ENCODE measurements at places on chromosomes 3 and 15.

DNA sequence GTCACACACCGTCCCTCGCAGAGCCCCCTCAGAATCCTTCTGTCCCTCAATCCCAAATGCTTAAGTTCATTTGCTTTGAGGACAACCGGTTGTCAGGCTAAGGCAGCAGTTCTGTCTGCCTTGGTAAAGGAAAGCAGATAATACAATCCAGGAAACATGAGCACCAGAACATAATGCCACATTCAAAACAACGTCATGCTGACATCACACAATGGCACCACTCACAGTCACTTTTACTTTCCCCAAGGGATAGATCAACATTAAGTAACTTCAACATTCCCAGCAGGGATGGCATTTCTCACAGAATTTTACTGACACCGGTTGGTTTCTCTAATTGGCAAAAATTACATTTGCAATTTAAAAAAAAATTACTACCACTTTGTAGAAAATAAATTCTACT is 74.6 kb upstream of the PSMD6 start:
- H3K27ac ChIP-seq = no peak overlapping the region
- no peak for DNase-seq
- peaks cover 22% of the 10 kb centered on the region for H3K27me3 ChIP-seq
- no peak overlapping the region for H3K4me3 ChIP-seq
- H3K4me1 ChIP-seq = no peaks in the 10 kb centered on the region

- no peak overlapping the region for H3K4me3 ChIP-seq
- no peaks in the 10 kb centered on the region for H3K27me3 ChIP-seq
Observed at GRCh38 chr15:51088585-51088984, 6.1 kb downstream of the TNFAIP8L3 start.

DNA sequence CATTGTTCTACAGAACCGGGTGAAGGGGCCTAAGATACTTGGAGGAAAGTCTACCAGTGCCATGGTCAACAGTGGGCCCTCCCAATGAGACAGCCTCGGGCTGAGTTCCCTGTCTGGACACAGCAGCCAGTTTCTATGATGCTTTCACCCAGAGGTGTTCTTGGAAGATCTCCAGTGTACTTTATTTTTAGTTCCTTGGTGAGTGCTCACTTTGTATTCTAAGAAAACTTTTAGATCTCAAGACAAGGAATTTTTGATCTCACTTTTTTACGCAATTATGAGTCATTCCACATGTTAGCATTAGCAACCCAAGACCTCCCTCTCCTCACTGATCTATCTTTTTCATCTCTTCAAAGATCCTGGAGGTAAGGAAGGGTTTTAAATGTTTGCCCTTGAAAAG is 287.7 kb downstream of the RORA start:
- H3K4me1 ChIP-seq = no peaks in the 10 kb centered on the region
- H3K4me3 ChIP-seq = no peak overlapping the region
- H3K27ac ChIP-seq = no peak overlapping the region
- H3K27me3 ChIP-seq = peaks cover 9% of the 10 kb centered on the region

GRCh38 chr3:94778814-94779494 is 716.1 kb downstream of the NSUN3 start:
- H3K36me3 ChIP-seq = no peaks in the 10 kb centered on the region
- no peak overlapping the region for H3K27ac ChIP-seq
- no peak for DNase-seq
- no peaks in the 10 kb centered on the region for H3K27me3 ChIP-seq
- no peak overlapping the region for H3K4me3 ChIP-seq

- H3K36me3 ChIP-seq = no peaks in the 10 kb centered on the region
- H3K27ac ChIP-seq = no peak overlapping the region
- DNase-seq = no peak
- H3K4me1 ChIP-seq = no peaks in the 10 kb centered on the region
- H3K27me3 ChIP-seq = no peaks in the 10 kb centered on the region
- no peak overlapping the region for H3K4me3 ChIP-seq
Observed at GRCh38 chr3:126956361-126956760, 26.6 kb upstream of the PLXNA1 start.

GRCh38 chr3:139299261-139300132 is 44.3 kb upstream of the MRPS22 start:
- H3K27ac ChIP-seq = peak overlapping the region; percentile 97
- peak; percentile 95 for DNase-seq
- no peaks in the 10 kb centered on the region for H3K36me3 ChIP-seq
- peak overlapping the region; percentile 35 for H3K4me3 ChIP-seq
- peaks cover 91% of the 10 kb centered on the region for H3K4me1 ChIP-seq

DNA sequence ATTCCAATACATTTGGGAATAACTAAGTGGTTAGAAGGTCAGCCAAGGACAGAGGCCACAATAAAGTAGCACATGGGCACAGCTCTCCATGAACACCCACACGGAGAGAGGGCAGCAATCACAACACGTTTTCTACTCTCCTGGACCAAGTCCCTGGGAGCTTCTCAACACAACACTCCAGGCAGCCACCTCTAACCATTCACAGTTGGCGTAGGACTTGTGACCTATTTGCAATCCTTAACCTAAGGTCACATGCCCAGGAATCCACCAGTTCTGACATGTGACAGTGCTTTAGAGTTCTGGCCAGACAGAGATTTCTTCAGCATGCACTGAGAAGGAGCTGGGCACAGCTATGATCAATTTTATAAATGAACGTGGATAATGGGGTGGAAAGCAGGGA is 280.8 kb downstream of the SHQ1 start:
- DNase-seq = no peak
- no peak overlapping the region for H3K4me3 ChIP-seq
- no peaks in the 10 kb centered on the region for H3K36me3 ChIP-seq
- H3K4me1 ChIP-seq = no peaks in the 10 kb centered on the region
- H3K27me3 ChIP-seq = no peaks in the 10 kb centered on the region
- H3K27ac ChIP-seq = no peak overlapping the region

GRCh38 chr15:35117543-35118265 is 32.6 kb upstream of the NANOGP8 start:
- H3K27ac ChIP-seq = no peak overlapping the region
- DNase-seq = no peak
- H3K27me3 ChIP-seq = no peaks in the 10 kb centered on the region
- H3K36me3 ChIP-seq = no peaks in the 10 kb centered on the region
- H3K4me3 ChIP-seq = no peak overlapping the region
